ENCODE measurements at places on chromosomes 7 and 10.

GRCh38 chr10:69807696-69808095 is 6.0 kb downstream of the COL13A1 start:
- DNase-seq: no peak

DNA sequence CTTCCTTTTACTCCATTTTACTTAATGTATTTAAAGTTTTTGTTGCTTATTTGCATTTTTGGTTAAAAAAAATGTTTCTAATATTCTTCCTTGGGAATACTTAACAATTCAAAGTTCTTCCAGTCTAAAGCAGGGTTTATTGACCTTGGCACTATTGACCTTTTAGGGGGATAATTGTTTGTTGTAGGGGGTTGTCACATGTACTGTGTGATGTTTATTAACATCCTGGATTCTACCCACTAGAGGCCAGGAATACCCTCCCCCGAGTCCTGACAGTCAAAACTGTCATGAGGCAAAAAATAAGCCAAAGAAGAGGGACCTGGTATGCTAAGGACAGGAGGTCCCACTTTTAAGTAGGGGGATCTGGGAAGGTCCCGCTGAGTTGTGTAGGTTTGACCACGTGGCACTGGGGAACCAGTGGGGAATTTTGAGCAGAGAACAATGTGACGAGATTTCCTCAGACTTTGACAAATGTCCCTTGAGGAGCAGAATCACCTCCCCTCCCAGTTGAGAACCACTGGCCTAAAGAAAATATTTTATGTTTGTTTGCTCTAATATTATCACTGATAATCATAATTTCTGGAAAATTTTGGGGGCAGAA is 178.3 kb upstream of the PRR15 start:
- no peak for DNase-seq

GRCh38 chr7:82631998-82632397 is 188.4 kb upstream of the CACNA2D1 start:
- no peak for DNase-seq

DNA sequence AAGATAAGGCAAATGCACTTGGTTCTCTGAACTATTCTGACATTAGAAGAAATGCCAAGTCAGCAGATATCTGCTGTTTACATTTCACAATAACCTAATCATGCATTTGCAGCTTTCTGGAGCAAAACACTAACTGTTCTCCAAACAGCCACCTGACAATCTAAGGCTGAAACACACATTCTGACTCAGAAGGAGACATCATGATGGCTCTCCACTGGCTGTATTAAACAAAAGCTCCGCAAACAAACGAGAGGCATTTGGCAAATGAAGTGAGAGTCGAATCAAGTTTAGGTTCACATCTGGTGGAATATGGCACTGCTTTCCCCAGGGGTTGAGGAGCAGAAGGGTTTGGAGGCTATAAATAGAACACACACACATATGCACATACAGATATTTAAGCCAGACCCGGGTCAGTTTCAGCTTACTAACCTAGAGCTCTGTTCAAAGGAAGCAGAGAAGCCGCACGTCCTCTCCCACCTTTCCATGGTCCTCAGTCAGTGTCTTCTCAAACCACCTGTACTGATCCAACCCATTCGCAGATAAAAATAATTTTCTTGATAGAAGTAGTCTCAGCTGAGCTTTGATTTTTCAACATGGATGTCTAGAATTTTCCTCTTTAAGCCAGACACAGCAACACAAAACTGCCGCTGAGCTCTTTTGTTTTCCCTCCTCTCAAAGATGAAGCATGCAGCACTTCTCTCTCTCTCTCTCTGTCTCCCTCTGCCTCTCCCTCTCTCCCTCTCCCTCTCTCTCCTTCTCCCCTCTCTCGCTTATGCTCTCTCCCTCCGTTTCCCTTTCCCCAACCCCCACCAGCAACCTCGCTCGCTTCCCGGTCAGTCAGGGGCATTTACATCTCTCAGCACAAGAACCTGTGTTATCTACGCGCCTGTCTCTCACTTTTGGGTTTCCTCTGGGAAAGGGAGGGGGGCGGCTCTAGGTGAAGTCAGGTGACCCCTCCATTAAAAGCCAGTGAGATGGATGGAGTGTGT is 682.8 kb downstream of the MAGI2 start:
- peak; percentile 2 for DNase-seq

GRCh38 chr7:41272664-41273063 is 430.2 kb downstream of the INHBA start:
- DNase-seq: no peak

- DNase-seq: no peak
These were observed 85.5 kb upstream of the SLC25A13 start for GRCh38 chr7:96407427-96407826.

GRCh38 chr10:88731296-88731695 is 25.2 kb downstream of the LIPK start:
- DNase-seq: no peak

- peak; percentile 5 for DNase-seq
These were observed 36.0 kb upstream of the KCNIP2 start for GRCh38 chr10:101879456-101880231.

GRCh38 chr10:43824934-43825333 is 176.3 kb upstream of the ZNF32 start:
- no peak for DNase-seq

DNA sequence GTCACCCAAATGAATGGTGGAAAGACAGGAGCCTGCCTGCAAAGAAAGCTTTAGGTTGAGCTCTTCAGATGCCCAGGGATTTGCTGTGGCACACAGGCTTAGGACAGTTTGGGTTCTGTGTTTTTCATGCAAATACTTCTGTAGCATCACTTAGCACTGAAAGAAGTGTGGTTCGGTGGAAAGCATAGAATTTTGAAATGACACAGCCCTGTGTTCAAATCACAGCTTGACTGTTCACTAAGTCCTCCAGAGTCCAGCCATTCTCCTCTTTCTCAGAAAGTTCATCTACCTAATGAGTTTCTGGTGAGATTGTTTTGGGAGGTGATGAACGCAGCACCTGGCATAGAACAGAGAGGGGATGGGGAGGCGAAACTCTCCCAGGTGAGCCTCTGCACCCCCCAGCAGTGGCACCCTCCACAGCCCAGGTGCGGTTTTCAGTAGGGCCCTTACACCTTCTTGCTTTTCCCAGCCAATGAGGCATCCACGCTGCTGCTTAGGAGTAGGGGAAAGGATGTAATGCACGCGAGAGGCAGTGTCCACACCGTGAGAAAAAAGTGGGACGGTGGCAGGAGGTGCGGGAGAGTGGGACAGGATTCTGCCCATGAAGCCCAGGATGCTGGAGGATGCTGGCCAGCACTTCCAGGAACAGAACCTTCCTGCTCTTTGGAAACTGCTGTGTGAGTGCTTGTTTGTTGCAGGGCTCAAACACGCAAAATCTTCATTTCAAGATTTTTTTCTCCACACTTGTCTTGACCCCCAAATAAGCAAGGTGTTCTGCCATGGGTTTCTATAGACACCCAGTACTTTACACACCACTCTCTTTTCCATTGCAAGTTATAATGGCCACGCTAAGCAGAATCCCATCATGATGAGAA is 11.6 kb downstream of the EN2 start:
- DNase-seq: no peak

DNA sequence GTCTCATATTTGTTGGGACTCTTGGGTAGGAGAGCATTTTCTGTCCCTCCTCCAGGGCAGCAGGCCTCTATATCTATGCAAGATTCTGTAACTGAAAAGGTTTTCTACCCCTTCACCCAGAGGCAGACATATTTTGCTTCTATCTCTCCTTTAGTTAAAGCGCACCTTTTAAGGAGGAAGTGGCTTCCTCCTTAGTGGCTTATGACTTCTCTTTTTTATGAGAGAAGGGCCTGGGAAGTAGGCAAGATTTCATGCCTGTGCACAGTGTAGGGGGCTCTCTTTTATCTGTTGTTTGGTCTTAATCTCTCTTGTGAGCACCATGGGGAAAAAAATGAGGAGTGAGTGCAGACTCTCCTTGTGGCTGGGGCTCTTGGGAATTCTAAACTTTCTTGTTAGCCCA is 122.1 kb downstream of the LRMDA start:
- no peak for DNase-seq

- DNase-seq: no peak
These were observed 178.6 kb upstream of the BET1 start for GRCh38 chr7:94182721-94183120.

DNA sequence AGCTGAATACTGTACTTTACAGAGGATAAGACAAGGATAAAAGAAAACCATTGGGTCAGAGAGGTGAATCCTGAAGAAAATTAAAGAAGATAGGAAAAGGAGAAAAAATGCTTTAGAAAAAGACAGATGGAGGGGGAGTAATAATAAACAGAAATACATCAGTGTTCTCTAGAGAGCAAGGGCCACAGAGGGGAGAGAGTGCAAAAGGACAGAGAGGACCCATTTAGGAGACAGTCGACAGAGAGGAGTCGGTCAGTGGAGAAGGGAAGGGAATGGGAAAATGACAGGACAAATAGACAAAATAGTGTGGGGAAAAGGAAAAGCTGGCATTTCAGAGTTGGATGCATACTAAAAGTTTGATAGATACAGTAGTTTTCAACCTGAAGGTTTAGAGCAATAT is 287.0 kb downstream of the DOCK4 start:
- DNase-seq: no peak

DNA sequence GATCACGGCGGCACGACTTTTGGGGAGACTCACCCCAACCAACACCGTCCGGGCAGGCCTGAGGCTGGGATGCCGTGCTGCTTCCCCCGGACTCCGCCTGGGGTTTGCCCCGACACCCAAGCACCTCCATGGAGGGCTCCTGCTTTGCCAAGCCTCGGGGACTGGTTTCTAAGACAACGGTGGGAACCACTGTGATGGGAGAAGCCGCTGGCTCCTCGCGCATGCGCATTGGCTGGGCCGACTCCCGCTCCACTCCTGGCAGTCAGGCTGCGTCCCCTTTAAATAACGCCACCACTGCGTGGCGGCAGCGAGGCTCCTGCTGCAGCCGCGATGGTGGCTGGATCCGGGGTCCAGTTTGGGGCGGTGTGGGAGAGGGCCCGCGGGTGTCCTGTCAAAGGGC is 201.0 kb downstream of the ZNF716 start:
- no peak for DNase-seq

DNA sequence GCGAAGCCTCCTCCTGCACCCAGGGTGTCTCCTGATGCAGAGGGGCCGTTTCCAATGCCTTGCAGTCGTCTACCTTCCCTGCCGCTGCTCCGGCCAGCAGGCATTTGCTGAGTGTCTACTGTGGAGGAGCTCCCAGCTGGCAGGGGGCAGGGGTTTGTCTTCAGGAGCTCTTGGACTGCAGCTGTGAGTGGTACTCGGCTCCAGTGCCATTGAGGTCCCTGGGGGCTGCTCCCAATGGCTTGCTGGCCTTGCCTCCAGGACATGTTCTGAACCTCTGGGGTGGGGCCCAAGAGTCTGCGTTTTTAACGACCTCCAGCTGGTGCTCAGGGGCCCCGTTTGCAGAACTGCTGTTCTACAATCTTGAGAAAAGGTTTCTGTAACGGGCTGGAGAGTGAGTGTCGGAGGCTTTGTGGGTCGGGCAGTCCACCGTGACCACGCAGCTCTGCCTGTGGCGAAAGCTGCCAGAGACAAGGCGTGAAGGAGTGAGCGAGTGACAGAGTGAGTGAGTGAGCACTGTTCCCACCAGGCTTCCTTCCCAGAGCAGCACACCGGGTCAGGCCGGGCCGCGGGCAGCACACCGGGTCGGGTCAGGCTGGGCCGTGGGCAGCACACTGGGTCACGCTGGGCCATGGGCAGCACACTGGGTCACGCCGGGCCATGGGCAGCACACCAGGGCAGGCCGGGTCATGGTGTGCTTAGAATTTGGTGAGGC is 520.2 kb downstream of the PTPRN2 start:
- no peak for DNase-seq

DNA sequence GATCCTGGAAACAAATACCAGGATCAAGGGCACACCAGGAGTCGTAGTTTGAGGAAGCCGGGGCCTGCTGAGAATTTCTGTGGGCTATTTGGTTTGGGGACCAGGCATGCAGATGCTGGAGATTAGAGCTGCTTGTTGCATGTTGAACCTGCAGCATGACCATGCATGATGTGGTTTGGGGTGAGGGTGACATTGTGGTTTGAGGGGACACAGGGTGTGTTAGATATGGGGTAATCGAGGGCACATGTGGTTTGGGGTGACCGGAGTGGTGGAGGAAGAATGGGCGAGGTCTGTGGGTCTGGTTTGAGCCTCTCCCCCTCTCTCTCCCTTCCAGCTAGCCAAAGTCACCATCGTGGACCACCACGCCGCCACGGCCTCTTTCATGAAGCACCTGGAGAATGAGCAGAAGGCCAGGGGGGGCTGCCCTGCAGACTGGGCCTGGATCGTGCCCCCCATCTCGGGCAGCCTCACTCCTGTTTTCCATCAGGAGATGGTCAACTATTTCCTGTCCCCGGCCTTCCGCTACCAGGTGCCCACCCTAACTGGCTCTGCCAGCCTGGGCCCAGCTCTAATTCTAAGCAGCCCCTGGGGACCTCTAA is 10.2 kb downstream of the NOS3 start:
- no peak for DNase-seq

- DNase-seq: no peak
These were observed 85.2 kb upstream of the PDSS1 start for GRCh38 chr10:26612151-26612915.

- DNase-seq: no peak
These were observed 605 bp downstream of the SUFU start for GRCh38 chr10:102504179-102504975.

GRCh38 chr10:127834221-127834620 is 58.5 kb downstream of the CLRN3 start:
- no peak for DNase-seq

- no peak for DNase-seq
These were observed 119.1 kb downstream of the TFEC start for GRCh38 chr7:115911465-115911864.

DNA sequence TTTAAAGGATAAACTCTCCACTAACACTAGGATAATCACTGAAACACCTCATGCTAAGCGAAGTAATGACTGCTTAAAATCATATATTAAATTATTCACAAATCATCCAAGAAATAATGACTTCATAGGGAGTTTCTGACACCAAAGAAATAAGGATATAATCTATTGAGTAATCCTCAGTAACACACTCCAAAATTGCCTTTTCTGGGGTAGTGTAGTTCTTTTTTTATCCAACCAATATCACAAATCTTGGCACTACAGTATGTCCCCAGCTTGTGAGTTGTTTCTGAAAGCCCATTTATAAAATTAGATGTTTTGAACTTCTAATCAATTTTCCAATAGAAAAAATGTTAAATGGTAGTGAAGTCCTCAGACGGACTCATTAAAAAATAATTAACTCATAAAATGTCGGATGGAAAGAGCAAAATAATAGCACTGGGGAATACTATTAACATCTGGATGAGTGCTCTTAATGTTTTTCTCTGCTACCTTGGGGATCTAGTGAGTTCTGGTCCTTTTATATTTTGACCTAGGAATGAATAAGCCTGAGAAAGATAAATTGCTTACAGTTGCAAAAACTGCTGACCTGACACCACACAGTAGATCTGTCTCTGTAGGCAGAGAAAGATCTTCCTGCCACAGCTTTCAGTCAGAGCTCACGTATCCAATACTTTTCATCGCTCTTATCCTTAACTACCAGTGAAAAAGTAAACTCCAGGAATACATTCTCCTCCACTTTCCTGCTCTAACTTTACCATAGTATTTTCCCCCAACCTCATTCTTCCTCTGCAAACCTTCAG is 618.5 kb upstream of the ANKRD30A start:
- DNase-seq: no peak

- DNase-seq: no peak
These were observed 66.9 kb downstream of the GATA3 start for GRCh38 chr10:8121201-8121890.
